ENCODE measurements at places on chromosomes 11 and 22. TPM values are rescaled to one million over a fixed set of nuclear protein-coding genes. Genes with fewer than 3 reads are reported as not detected.
A peak's percentile ranks its signal among the peaks of the same experiment; 100 is the strongest.

DNA sequence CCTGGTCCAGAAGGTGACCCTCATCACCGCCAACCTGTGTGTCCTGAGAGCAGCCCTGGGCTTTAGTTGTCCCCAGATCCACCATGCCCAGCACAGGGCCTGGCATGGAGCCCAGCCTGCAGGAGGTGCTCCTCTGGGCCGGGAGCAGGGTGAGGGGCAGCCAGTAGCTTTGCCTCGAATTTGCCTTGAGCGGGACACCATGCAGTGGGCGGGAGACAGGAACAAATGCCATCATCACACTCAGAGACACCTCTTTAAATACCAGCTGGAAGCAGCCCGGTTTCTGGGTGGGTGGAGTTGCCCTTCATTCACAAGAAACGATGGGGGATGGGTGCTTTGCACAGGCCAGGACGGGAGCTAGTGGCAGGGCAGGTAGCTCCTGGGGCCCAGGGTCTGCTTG, 19.3 kb downstream of the FLRT1 start:
- no peak for DNase-seq

PKDREJ gene
- 0.02 TPM for polyA plus RNA-seq

GRCh38 chr11:77214557-77214956, 86.5 kb downstream of the MYO7A start:
- no peak for DNase-seq

- DNase-seq, result no peak
These were observed 765.1 kb downstream of the KCNA4 start for GRCh38 chr11:29251738-29252137.

DNA sequence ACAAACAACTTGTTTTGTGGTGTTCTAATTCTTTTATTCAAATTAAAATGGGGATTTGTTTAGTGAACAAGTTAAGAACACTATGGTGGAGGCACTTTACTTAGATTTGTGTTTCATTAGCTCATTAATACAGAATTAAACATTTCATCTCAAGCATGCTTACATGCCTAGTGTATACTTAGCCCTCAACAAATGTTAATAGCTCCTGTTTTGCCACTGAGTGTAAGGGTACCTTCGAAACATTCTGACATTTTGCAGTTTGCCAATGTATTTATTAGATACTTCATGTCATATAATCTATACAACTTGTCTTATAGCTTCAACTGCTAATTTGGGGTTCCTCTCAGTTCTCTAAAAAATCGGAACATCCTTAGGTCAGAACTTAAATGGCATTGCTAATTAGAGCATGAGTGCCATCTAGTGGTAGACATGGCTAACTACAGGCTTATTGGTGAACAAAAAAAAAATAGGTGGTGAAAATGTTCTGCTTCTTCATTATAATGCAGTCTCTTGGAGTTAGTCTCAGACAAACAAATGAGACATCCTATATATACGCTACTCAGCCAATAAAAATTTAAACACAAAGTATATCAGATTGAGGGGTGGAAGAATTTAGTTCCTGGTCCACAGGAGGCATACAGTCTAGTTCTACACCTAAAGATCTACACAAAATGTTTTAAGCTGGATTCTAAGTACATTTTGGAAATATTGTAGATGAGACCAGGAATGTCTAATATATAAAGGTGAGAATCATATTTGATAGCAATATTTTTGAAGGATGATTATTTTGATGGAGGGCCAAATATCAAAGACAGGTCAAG, 4.9 kb upstream of the CNTN5 start:
- DNase-seq, result peak; percentile 72

DNA sequence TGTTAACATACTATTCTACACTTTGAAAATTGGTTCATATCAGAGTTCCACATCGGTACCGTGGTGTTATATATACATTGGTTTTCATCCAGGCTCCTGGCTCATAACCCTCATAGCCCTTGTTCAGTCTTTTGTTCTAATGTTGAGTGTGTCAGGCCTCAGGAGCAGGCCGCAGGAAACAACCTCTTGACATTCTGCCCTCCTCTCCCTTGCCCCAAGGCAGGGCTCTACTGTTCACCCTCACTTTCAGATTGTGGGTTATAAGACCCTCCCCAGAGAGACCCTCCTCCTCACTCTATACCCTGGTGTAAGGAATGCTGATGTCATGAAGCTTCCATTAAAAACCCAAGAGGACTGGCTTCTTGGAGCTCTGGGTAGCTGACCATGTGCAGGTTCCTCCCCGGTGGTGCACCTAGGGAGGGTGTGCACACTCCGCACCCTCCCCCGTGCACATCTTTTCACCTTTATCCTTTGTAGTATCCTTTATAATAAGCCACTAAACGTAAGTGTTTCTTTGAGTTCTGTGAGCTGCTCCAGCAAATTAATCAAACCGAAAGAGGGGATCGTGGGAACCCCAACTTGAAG, 12.1 kb downstream of the SSH3 start:
- no peak for DNase-seq

DNA sequence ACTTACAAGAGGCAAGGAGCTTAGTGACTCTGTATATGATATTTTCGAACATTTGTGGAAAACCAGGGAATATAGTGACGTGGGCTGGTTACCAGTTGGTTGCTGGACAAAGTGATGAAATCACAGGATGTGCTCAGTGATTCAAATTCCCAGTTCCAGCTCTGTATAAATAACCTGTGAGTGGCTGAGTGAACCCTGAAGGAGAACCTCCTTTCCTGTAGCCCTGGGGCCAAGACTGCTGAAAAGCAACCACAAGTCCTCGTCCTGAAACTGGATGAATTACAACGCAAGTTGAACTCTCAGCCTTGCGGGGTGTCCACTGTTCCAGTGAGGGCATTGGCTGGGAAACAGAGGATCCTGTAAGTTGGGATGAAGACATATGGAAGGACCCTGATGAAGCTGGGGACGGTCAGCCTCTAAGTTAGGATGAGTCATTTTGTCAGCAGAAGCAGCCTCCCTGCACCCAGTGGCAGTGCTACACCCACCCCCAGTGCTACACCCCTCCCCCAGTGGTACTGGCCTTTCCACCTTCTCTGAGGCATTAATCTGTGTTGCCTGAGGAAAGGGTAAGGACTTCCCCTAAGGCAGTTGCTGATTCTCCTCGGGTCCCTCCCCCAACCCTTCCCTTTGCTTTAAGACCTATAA, 22.0 kb upstream of the CD81 start:
- no peak for DNase-seq

DNA sequence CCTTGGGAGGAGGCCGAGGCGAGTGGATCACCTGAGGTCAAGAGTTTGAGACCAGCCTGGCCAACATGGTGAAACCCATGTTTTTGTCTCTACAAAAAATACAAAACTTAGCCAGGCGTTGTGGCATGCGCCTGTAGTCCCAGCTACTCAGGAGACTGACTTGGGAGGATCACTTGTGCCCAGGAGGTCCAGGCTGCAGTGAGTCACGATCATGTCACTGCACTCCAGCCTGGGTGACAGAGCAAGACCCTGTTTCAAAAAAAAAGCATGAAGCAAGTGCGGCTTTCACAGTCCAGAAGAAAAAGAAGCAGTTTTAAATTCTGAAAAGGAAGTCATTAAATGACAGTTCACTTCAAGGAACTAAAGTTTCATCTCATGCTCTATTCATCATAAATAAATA, 7.1 kb upstream of the LTO1 start:
- DNase-seq, result no peak

DDTL gene
- 4.4 TPM for polyA plus RNA-seq

OR52H1 gene
- polyA plus RNA-seq, result not detected

GRCh38 chr11:120009938-120010337, 128.0 kb downstream of the TRIM29 start:
- no peak for DNase-seq

LMO1 gene
- polyA plus RNA-seq, result not detected

DNA sequence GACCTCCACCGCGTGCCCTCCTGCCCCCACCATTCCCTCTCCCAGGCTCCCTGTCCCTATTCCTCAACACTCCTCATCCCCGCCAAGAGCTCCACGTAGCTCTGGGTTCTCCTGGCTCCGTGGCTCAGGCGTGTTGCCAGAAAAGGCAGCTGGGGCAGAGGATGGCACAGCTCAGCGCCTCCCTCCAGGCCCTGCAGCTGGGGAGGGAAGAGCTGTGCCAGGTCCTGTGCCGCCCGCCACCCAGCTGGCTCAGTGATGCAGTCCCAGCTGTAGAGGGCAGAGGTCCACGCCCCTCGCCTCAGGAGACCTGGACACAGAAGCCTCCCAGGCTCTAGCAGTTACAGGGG, 4.2 kb downstream of the ARHGAP1 start:
- DNase-seq, result no peak

DNAJC4 gene
- 34.6 TPM for polyA plus RNA-seq

DNA sequence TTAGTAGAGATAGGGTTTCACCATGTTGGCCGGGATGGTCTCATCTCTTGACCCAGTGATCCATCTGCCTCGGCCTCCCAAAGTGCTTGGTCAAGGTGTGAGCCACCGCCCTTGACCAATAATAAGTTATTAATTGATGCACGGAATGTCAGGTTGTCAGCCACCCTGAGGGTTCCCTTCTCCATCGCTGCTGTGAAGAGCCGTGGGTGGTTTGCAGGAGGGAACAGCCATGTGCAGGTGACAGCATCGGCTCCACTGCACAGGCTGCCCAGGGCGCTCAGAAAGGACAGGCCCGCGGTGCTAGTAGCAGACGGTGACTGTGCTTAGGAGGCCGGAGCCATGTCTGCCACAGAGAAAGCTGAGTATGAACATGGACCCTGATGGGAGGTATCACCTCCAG, 814.0 kb downstream of the BRD1 start:
- no peak for DNase-seq

- DNase-seq, result no peak
These were observed 68.6 kb downstream of the SWAP70 start for GRCh38 chr11:9732453-9732852.

SLC39A13 gene
- polyA plus RNA-seq, result 67.5 TPM

DNA sequence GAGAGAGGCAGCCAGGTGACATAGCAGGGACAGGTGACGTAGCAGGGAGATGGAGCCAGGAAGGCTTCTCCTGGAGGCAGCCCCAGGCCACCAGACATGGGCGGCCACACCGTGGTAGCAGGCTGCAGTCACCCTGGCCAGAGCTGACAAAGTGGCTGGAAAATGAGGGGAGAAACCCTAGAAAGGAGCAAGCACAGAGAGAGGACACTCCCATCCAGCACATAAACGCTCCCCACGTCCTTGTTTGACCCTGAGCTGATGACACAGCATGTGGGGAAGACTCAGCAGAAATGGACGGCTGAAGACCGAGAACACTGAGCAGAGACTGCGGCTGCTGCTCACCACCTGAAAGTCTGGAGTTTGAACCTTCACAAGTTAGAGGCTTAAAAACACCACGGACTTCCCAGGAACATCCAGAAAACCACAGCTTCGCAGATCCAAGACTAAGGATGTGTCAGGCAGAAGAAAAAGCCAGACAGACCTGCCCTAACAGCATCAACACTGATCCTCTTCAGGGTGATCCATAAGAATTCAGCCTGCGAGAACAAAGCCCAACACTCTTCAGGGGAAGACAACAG, 28.7 kb downstream of the DRD4 start:
- no peak for DNase-seq

DNA sequence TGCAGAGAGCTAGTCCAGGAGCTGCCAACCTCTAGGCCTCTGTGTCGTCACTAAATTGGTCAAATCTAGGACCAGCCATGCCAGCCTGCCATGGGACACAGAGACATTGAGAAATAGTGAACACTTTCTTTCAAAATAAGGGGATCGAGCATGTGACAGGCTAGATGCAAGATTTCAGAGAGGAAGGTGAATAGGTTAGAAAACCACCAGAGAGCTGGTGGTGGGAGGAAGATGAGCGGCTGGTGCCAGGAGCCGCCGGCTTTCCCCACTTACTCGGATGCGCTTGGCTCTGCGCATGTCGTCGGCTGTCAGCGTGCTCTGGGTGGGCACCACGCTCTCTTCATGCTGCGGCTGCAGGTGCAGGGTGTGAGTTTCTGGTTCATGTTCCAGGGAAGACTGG, 35.4 kb upstream of the NFRKB start:
- no peak for DNase-seq

GRCh38 chr11:122422682-122423081, 232.8 kb upstream of the UBASH3B start:
- no peak for DNase-seq

DNA sequence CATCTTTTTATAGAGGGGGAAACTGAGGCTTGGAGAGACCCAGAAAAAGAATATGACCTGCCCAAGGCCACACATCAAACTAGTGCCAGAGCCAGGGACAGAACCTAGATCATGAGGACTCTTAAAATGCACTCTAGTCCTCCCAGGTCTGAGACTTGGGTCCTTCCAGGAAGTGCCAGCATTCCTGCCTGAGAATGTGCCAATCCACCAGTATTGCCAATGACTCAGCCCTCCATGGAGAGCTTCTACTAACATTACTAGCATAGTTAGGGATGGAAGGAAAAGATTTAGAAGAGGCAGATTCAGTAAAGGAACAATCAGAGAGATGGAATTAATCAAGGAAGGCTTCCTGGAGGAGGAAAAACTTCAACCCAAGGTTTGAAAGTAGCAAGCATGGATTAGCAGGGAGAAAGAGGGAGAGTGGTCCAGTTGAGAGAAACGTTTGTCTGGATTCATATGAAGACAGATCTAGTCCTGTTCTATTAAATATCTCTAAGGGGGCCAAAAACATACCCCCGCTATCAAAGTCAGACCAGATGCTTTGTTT, 20.1 kb upstream of the SMIM35 start:
- DNase-seq, result no peak

DNA sequence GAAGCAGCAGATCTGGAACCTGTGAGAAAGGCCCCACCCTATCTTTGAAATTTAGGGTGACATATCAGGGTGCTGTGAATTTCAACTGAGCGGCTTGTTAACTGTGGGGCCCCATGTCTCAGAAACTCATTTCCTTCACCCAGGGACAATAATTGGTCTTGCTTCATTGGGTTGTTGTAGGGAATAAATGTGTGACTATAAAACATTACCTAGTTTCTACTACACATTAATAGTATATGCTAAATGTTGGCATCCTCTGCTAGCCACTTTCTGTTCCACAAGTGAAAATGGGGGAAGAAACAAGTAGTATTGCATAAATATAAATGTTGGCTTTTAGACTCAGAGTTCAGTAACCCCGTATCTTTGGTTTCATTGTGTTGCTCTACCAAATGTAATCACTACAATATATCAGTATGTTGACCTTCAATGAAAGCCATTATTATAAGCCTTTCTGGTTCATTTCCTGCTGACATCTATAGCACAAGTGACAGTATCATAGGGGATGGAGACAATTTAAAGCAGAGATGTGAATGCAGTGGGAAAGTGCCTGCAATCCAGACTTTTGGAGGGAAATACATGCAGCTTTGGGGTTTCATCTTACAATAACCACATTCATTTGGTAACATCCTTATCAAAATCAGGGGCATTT, 905.5 kb upstream of the RAG2 start:
- DNase-seq, result no peak

CARD18 gene
- not detected for polyA plus RNA-seq

TSPO gene
- 707 TPM for polyA plus RNA-seq

- no peak for DNase-seq
These were observed 16.1 kb upstream of the APOA1 start for GRCh38 chr11:116853461-116854073.

TEX12 gene
- polyA plus RNA-seq, result 0.09 TPM

- no peak for DNase-seq
These were observed 369 bp downstream of the DHCR7 start for GRCh38 chr11:71447791-71448256.

- no peak for DNase-seq
These were observed 67.8 kb downstream of the MIAT start for GRCh38 chr22:26725012-26725676.

- DNase-seq, result no peak
These were observed 80.6 kb upstream of the CARD18 start for GRCh38 chr11:105220121-105220520.

GRCh38 chr11:11349870-11350337, 3.1 kb downstream of the CSNK2A3 start:
- peak; percentile 98 for DNase-seq

MMP12 gene
- 0.31 TPM for polyA plus RNA-seq

KCNK4 gene
- not detected for polyA plus RNA-seq

SCUBE1 gene
- polyA plus RNA-seq, result 1.6 TPM

GRCh38 chr11:7645206-7645605, 28.1 kb downstream of the CYB5R2 start:
- peak; percentile 51 for DNase-seq

ART1 gene
- polyA plus RNA-seq, result 0.14 TPM
